ENCODE measurements at places on chromosomes 2 and 18.

DNA sequence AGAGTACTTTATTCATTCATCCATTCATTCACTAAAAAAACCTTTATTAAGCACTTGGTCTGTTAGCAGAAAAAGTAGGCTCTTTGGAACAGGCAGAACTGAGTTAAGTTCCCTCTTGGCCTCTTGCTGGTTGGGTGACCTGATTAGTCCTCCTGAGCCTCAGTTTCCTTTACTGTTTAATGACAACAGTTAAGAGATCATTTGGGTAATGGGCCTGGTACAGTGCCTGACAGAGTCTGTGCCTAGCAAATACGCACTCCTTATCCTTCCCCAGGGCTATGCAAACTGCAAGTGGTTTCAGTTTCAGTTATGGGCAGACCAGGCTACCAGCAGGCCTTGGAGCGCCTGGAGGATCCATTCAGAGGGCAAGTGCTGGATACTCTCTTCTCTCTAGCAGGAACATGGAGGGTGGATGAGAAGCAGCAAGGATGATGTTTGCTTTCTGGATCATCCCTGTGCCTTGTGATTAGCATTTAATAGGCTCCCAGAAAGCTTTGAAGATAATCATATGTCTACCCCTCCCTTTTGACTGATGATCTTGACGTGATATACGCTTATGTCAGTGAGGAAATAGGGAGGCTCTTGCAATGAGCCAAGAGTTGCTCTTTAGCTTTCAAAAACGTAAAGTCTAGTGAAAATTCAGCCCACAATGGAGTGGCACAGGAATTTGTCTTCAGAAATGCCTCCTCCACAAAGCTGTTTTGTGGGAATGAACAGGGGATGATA is 12.4 kb upstream of the TAF1B start:
- no peak for DNase-seq

DNA sequence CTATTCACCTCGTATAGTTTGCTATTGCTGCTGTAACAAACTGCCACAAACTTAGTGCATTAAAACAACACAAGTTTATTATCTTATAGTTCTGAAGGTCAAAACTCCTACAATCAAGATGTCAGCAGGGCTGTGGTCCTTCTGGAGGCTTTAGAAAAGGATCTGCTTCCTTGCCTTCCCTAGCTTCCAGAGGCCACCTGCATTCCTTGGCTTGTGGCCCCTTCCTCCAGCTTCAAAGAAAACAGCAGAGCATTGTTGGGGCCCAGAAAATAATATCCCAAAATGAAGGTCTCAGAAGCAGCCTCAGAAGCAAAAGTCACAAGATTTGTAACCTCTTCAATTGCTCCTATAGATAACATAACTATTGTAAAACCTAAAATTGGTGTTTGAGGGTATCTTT is 100.6 kb downstream of the HNRNPLL start:
- no peak for DNase-seq

DNA sequence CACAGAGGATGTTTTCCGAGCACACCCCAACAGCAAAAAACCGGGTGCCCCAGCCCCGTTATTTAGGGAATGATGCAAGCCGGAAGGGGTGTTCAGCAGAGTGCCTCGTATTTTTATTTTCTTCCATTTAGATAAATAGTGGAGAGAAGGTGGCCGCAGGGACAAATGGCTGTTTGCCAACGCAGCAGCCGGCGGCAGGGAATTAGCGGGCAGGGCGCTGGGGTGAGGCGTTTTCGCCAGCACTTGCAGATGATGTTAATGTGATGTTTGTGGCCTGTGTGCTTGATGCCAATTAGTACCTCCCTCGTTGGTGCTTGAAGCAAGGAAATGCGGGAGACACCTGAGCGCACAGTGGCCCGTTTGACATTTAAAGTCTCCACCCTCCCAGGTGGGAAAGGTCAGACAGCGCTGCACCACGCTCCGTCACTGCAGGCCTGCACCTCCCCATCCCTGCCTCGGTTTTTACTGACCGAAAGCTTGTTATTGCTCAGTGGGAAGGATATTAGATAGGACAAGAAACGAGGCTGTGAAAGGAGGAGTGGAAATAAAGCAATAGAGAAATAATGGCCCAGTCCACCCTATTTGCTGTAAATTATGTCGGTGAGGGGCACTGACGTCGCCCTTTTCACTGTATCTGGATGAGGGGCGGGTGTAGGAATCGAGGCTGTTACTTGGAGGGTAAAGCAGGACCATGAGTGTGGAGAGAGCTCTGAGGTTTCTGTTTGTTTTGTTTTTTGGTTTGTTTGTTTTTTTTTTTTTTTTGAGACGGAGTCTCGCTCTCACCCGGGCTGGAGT is 39.1 kb downstream of the NFATC1 start:
- no peak for DNase-seq

- DNase-seq: no peak
These were observed 87.6 kb downstream of the SEMA4F start for GRCh38 chr2:74741629-74742028.

DNA sequence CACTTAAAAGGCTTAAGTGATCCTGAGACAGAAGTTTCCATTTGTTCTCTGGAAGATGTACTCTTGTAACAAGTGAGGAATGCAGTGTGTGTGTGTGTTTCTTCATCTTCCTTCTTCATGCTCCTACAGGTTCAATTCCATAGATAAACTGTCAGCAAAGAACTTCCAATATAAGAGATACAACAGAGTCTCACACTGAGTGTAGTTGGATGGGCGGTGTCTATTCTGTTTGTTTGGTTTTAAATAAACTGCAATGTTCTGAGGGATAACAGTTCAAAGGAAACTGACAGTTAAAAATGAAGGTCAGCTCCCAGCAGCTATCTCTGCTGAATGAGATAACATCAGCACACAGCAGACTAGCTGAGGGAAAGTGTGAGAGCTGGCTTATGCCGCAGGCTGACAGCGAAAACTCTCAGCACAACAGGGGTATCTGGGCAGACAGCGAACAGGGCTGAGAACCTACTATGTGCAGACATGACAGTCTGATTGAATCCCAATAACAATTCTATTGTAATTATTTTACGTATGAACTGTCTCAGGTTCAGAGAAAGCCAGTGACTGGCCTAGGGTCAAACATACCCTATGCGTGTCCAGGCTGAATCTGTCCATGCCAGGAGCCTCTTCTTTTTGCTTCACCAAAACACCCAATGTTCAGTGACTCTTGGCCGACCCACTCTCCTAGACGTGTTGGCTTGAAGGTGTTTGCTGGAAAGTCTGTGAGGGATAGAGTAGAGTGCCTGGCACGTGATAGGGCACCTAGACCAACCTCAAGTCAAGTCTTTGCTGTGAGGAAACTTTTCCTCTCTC is 201.9 kb upstream of the TRIB2 start:
- no peak for DNase-seq

GRCh38 chr2:70990216-70990615 is 4.5 kb downstream of the TEX261 start:
- no peak for DNase-seq

GRCh38 chr2:211900518-211900917 is 638.1 kb downstream of the ERBB4 start:
- no peak for DNase-seq

DNA sequence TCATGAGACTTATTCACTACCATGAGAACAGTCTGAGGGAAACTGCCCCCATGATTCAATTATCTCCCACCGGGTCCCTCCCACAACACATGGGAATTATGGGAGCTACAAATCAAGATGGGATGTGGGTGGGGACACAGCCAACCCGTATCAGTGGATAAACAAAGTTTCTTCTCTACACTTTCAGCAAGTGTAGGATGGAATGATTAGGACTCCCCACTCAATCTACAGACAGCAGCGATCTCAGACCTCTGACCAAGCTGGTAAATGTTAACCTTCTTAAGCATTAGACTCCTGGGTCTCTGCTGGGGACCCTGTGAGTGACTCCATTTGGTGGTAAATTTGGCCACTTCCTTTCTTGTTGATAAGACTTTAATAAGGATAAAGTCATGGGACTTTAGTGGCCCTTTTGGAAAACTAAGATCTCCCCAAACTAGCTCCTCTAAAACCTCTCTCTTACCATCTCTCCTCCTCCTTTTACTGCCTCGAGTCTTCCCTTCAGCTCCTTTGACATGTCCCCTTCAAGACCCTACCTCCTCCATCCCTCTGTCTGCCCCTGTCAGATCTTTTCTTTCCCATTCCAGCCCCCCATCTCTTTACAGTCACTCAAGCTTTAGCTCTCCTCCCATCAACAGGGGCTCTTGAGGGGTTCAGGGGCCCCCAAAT is 71.9 kb downstream of the MYL12B start:
- no peak for DNase-seq

- DNase-seq: no peak
These were observed 865 bp downstream of the GALR1 start for GRCh38 chr18:77250501-77250925.

- DNase-seq: no peak
These were observed 49.2 kb downstream of the RELCH start for GRCh38 chr18:62236252-62236651.

DNA sequence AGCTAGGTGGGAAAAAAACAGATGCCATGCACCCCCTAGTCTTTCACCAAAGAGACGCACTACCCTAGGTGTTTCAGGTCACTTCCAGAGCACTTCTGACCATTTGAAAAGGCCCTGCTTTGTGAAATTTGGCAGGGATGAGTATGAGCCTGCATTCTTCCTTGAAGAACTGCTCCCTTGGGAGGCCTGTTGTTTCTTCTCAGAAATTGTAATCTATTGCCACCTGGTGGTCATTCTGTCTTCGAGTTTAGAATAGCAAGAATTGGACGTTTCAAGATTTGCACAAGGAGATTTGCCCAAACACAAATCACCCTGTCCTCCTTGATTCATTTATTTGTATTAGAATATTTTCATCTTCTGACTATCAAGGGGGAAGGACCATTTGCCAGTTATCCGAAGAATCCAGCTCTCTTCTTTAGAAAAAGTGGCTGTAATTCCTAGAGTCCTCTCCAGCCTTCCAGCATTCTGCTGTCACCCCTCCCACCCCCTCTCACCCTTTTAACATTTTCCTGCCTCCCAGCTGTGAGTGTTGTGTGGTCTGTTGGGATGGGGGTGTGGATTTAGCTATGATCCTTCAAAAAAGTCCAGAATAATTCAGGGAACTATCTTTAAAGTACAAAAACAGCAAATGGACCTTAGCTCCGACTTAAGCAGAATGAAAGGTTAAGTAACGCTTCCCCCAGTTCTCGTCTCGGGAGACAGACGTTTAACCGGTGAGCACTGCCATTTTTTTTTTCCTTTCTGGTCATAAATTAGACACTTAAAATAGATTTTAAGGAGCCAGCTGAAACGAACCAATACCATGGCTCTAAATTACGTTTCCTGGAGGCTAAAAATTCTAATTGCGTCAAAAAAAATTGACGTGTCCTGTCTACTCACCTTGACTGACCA is 3.7 kb upstream of the GAD1 start:
- DNase-seq: no peak

- no peak for DNase-seq
These were observed 89.5 kb upstream of the HNRNPA3 start for GRCh38 chr2:177123048-177123447.

DNA sequence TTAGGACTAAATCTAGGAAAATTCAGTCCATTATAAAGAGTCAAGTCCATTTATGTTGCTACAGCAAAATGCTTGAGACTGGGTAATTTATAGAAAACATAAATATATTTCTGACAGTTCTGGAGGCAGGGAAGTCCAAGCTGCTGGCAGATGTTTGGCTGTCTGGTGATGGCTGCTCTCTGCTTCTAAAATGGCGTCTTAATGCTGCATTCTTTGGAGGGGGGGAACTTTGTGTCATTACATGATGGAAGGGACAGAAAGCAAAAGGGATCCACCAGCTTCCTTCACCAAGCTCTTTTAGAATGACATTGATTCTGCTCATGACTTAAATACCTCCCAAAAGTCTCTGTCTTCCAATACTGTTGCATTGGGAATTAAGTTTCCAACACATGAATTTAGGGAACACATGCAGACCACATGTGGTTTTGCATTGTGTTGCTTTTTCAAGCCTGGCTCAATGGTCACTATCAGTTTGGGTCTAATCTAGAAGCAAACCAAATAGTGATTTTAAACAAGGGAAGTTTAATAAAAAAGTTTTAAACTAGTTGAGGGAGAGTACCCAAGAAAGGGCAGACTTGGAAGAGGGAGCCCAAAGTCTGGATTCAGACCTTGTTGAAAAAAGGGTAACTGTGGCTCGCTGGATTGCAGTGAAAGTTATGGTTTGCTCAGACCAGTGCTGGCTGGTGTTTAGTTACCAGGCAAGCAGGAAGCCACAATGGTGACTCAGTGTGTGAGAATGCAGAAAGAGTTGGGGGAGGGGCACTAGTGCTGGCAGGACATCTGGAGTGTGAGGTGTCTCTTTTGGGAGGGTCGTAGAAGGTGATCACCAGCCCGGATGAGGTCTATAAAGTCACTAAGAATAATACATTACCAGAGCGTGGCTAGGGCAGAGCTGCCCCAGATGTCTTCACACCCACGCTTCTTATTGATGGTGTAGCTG is 30.8 kb downstream of the C18orf54 start:
- no peak for DNase-seq

DNA sequence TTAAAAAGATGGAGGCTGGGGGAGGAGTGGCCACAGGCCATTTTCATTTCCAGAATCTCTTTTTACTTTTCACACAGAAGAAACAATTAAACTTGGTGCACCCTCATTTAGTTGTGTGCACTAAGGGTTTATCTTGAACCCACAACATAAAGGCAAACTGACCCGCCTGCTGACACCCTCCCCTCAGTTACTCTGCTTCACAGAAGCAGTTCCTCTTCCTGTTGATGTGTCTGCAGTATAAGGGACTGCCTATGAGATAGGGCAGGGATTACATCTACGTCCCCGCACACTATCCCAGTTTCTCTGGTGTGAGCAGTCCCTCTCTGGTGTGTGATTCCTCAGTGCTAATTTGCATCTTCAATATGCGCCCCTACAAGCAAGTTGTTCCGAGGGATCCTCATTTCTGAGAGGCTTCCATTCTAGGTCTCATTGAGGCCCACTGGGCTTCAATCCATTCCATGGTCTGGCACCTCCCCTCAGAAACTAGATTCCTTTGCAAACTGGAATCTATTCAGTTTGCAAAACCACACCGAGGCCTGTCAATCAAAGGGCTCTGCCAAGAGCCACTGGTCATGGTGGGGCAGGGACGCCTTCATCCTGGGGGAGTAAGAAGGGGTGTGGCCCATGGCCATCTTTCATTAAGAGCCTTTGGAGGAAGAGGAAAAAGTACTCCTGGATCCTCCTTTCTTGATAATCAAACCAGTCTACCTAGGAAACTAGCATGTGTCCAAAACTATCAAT is 12.3 kb downstream of the CREG2 start:
- no peak for DNase-seq

DNA sequence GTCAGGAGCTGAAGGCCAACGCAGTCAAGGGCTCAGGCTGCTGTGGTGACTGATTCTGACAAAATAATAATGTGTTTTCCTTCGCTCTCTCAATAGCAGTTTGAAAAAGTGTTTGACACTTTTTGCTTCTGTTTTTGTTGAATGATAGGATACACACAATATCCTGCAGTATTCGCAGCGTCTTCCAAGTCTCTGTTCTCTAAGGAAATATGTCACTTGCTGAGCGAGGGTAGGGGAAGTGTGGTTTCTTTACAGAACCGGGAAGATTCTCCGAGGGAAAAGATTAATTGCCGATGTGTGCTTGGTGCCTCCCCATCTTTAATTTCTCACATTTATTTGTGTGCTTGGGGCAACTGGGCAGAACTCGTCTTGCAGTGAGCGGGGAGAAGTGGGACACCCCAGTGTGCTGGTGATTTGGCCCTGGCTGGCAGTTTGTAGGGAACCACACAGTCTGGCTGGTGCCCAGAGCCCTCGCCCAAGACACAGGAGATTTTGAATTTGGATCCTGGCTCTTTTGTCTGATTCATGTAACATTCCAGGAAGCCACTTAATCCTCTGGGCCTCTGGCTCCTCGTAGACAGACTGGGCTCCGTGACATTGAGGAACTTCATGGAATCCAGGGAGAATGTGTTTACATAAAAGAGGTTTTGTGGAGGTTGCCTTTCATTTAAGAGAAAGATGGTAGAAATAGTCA is 169.4 kb downstream of the LDLRAD4 start:
- no peak for DNase-seq

- no peak for DNase-seq
These were observed 70.2 kb downstream of the HRH4 start for GRCh38 chr18:24530630-24531111.

Measured in activated CD4-positive, alpha-beta T cell treated with anti-CD3 and anti-CD28 coated beads for 1 hour (primary cell).